Activated B cell treated with CpG ODN at 0.5 μM for 24 hours (primary cell): ENCODE measurements at places on chromosomes 16 and 17.

GRCh38 chr17:8327303-8327649 is 12.4 kb upstream of the ODF4 start:
- no peak for DNase-seq

DNA sequence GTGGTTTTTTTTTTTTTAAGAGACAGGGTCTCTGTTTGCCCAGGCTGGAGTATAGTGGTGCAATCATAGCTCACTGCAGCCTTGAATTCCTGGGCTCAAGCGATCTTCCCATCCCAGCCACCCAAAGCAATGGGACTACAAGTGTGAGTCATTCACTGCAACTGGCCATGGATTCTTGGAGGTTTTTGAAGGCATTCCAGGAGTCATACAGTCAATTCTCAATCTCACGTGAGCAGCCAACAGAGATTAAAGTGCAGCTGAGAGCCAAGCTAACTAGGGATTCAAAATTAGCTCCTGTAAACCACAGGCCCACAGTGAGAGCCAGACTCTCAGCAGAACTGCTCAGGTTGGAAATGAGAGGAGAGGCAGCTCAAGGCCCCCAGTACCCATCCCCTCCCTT is 30.2 kb downstream of the XPO6 start:
- no peak for DNase-seq

DNA sequence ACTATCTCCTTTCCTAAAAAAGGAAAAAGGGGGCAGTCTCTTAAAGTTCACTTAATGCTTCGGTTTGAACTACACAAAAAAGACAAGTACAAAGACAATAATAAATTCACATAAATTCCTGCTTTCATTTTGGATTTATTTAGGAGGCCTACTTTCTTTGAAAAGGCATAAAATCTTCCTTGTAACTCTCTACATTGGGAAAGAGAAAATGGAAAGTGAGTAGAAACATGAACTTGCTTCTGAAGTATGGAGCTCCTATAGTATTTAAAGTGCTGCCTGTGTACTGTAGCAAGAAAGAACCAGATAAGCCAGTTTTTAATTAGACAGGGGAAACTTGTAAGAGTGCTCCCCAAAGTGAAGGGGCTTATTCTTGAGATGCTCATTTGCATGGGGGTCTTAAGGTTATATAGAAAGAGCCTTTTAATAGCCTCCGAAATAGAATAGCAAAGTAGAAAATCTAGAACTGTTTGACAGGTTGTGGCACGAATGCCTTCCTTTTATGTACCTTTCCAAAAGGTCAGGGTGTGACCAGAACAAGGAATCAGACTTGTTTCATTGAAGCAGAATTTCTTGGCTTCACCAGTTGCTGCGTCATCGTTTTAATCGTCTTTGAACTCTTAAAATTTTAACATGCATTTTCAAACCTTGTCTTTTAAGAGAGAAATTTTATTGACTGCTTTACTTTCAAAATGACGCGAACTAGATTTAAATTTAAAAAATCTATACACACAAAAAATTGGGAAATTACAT is 12.9 kb downstream of the GAN start:
- DNase-seq = no peak

DNA sequence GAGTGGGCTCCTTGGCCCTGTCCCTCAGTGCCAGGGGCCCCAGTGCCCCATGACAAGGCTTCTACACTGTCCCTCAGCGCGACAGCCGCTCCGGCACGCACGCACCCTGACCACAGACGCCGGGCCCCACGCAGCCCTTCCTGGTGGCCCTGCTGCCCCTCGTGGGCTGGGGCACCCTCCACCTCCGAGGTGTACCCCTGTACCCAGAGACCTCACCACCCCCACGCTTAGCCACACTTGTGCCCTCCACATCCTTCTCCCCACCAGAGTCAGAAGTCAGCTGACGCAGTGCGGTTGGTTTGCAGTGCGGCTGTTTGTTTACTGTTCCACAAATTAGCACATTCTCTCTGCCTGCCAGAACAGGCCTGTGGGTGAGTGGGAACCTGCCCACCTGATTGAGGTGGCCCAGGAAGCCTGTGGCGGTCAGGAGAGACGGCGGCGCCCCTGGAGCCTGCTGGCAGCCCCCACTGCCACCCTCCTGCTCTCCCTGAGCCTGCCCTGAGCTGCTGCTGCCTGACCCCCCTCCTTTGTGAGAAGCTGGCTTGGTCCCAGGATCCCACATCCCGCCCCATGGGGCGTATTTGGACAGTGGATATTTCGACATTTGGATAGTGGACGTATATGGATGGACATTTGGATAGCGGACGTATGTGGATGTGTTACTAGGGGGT is 38.0 kb upstream of the CDH15 start:
- peak; percentile 2 for DNase-seq

DNA sequence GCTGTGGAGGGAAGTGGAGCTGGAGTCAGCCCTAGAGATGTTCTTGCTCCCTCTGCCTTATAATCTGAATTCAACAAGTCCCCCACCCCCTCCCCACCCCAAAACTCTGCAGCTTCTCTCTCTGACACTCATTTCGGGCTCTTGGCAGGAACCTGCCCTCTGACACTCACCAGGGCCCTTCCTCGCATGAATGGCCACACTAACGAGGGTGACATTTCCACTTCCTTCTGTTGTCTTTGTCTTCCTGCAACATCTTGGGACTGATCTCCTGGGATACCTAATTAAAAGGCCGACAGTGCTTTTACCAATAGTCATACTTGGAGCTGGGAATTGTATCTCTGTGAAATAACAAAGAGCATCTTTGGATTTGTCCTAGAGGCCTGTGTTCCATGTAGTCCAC is 106.9 kb upstream of the PIRT start:
- no peak for DNase-seq

GRCh38 chr17:14196377-14196997 is 40.2 kb downstream of the CDRT15 start:
- DNase-seq = no peak

DNA sequence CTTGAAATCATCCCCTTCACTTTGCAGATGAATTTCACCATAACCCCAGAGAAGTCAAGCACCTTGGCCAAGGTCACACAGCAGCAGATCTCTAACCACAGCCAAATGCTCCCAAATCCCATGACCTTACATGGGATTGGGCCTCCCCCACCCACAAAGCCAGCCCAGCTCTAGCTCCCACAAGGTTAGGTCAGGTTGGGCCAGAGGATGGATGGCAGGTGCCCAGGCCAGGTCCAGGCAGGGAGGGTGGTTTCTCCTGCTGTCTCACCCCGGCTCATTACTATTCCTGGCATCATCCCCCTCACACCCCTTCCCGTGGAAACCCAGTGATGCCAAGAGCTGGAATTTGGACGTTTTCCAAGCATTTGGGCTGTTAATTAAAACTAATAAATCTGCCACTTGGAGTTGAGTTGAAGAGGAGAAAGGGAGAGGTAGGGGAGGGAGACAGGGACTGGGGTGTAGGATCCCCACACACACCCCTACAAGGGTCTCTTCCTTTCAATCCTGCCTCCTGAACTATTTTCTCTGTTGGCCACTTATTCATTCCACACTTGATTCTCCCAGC is 181.6 kb downstream of the TMEM132E start:
- no peak for DNase-seq

GRCh38 chr17:68353111-68353521 is 61.8 kb downstream of the ARSG start:
- DNase-seq = no peak

GRCh38 chr17:45116434-45117016 is 15.8 kb downstream of the PLCD3 start:
- DNase-seq = no peak

DNA sequence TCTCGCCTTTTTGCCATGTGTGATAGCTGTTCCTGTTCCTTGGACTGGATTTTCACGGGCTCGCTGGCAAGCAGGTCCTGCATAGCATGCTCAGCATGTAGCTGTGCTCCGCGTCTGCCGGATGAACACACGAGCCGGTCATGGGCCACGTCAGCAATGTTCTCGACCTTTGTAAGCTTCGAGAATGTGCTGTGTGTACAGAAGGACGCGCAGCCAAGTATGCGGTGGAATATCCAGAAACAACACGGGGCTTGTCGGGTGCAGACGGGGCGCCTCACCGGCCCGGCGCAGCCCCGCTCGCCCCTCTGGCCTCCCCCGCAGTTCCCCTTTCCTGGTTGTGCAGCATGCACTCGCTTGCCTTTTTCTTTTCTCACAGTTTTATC is 42.2 kb downstream of the RPTOR start:
- DNase-seq = no peak

DNA sequence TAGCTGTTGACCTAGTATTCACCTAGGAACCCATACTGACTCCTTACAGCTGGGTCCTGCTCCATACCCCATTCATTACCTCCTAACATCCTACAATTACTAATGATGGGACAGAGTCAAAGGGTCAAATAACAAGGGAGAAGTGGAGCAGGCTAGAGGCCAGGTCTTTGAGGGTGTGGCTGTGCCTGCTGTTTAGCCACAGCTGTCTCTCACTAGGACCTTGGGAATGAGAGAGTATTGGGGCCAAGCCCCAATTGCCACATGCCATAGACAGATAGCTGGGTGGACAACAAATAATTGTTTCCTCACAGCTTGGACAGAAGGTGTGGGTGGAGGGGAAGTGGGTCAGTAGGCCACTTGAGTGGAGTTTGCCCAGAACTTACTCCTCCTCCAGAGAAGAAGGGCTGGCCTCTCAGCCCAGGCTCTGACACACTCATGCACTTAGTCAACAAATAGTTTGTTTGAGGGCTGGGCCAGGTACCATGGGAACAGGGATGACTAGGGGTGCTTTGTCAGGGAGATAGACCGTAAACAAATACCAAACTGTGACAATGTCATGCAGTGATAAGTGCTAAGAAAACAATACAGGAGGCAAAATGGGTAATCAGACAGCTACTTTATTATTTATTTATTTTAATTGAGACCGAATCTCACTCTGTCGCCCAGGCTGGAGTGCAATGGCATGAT is 10.2 kb upstream of the CENPT start:
- no peak for DNase-seq

- no peak for DNase-seq
These were observed 17.3 kb upstream of the DPEP1 start for GRCh38 chr16:89596061-89596689.

GRCh38 chr16:84527532-84528269 is 23.2 kb upstream of the MEAK7 start:
- DNase-seq = no peak

DNA sequence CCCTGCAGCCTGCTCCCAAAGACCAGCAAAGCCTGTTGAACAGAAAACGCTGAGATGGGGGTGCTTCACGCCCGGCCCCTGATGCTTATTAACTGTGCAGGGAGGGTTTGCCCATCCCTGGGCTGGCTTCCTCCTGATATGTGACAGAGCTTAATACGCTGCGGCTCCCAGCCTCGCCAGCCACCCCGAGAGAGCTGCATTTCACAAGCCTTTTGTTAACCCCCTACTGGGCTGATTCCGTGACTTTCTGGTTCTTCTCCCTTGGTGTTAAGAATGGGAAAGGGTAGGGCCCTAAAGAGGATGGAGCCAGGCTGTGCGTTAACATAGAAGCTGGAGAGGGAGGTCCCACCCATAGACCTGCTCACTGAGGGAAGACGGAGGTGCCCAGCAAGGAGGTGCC is 211.8 kb downstream of the ENGASE start:
- no peak for DNase-seq

DNA sequence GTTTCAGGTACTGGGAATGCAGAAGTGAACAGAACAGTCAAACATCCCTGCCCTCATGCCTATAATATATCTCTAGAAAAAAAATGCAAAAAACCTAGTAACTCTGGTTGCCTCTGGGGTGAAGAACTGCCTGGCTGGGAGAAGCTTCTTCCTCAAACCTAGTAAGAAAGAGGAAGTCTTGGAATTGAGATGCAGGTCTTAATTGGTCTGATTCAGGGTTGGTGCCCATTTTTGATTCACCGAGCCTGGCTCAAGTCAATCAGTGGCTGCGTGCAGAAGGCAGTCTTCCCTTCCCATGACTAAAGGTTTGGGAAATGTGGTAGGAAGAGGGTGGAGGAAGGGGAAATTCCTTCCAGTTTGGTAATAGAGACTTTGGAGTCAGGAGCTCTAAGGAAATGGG is 22.4 kb downstream of the CDRT15 start:
- no peak for DNase-seq

- no peak for DNase-seq
These were observed 248.7 kb downstream of the RBFOX3 start for GRCh38 chr17:79361873-79362771.

DNA sequence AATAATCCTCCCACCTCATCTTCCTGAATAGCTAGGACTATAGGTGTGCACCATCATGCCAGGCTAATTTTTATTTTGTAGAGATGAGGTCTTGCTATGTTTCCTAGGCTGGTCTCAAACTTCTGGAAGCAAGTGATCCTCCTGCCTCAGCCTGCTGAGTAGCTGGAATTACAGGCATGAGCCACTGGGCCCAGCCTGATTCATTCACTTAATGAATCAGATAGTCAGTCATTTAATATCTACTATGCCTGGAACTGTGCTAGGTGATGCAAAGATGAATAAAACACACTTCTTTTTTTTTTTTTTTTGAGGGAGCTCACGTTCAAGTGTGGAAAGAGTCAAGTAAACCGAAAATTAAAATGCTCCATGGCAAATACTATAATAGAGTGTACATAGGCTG is 39.4 kb downstream of the EFCAB13 start:
- DNase-seq = no peak

DNA sequence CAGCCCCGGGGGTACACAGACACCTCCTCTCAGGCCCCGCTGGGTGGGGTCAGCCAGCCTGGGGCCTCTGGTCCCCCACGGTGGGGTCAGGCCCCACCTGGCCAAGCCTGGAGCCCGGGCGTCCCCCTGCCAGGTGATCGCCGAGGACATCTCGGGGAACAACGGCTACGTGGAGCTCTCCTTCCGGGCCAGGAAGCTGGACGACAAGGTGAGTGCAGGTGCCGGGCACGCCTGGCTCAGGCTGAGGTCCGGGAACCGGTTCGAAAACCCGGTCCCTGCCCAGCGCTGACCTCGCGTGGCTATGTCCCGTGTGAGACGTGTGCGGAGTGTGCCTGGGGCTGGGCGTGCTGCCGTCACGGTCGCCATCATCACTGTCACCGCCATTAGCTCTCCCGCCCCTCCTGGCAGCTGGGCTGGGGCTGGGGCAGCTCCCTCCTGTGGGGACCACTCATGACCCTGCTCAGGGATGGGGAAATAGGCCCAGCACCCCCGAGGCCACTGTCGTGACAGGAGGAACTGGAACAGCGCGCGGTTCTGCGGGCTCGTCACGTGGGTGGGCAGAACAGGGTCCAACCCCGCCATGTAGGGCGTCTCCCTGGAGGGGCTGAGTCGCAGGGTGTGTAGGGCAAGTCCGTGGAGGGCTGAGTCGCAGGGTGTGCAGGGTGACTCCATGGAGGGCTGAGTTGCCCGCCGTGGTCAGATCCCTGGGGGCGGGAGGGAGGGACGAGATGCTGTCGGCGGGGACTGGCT is 8.5 kb downstream of the CPNE7 start:
- DNase-seq = no peak
